Activated CD4-positive, CD25-positive, alpha-beta regulatory T cell (primary cell): ENCODE measurements at places on chromosomes 7 and 10.

- no peak for DNase-seq
Measured at GRCh38 chr7:1483079-1483478, 21.1 kb downstream of the INTS1 start.

- no peak for DNase-seq
Measured at GRCh38 chr7:30180718-30181117, 45.9 kb downstream of the MTURN start.

GRCh38 chr10:106618646-106619045 is 545.9 kb downstream of the SORCS1 start:
- no peak for DNase-seq

DNA sequence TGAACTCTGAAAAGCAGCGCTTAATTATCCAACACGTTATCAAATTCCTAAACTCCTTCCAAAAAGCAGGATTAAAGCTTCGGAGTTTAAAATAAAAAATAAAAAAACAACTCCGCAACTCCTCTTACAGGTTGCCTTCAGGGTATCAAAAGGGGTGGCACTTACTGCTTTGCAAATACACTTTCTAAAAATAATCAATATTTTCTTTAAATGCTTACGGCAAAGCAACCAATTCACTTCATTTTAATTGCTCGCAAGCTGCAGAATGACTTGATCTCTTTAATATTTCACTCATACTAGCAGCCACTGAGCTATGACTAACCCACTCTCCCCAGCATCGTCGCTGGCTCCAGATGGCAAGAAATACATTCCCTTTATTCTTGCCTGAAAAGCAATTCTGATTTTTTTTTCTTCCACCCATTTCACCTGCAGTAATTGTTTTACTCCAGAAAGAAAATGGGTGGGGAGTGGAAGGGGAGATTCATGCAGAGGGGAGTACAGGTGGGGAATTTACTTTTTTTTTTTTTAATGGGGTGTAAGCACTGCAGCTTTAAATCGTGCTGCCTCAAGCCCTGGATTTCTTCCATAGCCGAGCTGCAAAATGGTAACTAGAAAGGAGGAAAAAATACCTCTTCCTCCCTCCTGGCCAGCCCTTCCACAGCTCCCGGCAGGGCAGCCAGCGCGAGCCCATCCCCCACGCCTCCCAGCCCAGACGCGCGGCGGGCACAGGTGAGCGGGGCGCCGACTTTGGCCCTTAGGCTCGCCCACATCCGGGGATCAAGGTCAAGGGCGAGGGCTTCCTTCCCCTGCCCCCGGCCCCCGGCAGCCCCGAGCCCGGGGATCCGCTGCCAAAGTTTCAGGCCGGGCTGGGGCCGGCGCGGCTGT is 54.2 kb upstream of the FHIP2A start:
- DNase-seq = no peak

GRCh38 chr7:139051655-139052054 is 15.8 kb upstream of the ZC3HAV1L start:
- no peak for DNase-seq

DNA sequence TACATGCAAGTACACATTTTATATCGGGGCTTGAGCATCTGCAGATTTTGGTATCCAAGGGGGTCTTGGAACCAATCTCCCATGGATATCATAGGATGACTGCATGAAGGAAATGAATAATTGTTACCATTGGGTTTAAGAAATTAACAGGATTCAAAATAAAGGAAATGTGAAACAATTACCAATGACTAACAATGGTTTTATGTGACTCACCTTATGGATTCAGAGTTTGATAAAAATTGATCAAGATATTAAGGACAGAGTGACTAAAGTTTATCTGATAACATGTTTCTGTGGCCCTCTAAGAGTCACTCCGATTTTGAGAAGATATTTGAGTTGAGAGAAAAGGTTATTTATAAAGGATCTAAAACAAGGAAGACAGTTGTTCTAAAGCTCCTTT is 93.0 kb upstream of the ODAD2 start:
- DNase-seq = no peak

- DNase-seq = no peak
Measured at GRCh38 chr7:13880789-13881188, 108.7 kb downstream of the ETV1 start.

- DNase-seq = no peak
Measured at GRCh38 chr10:77965294-77965693, 38.7 kb upstream of the DLG5 start.

DNA sequence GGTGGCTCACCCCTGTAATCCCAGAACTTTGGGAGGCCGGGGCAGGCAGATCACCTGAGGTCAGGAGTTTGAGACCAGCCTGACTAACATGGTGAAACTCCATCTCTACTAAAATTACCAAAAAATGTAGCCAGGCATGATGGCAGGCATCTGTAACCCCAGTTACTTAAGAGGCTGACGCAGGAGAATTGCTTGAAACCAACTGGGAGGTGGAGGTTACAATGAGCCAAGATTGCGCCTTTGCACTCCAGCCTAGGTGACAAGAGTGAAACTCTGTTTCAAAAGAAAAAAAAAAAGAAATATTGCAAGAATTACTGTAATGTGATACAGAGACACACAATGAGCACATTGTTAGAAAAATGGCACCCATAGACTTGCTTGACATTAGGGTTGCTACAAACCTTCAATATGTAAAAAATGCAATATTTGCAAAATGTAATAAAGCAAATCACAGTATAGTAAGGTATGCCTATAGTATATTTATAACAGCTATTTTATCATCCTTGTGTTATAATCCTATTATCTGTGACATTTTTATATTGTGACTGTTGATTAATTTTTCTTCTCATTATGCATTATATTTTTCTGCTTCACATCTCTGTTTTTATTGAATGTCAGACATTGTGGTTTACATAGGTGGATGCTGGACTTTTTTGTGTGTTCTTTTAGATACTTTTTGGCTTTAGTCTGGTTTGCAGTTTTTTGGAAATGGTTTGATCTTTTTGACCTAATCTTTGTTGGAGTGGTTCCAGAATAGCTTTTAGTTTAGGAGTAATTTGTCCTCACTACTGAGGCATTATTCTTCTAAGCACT is 55.4 kb upstream of the HELLS start:
- DNase-seq = no peak

- DNase-seq = no peak
Measured at GRCh38 chr7:41224063-41224763, 478.7 kb downstream of the INHBA start.

- no peak for DNase-seq
Measured at GRCh38 chr7:132614428-132615318, 38.4 kb upstream of the PLXNA4 start.

GRCh38 chr7:101020444-101020843 is 563 bp downstream of the MUC17 start:
- no peak for DNase-seq

GRCh38 chr7:100682991-100683658 is 9.6 kb downstream of the GNB2 start:
- DNase-seq = no peak

GRCh38 chr7:107690611-107691010 is 30.0 kb downstream of the SLC26A4 start:
- DNase-seq = no peak

GRCh38 chr7:155053002-155053401 is 17.1 kb upstream of the HTR5A start:
- DNase-seq = no peak

- DNase-seq = no peak
Measured at GRCh38 chr7:12196386-12196785, 14.7 kb upstream of the TMEM106B start.

GRCh38 chr7:98256431-98256830 is 4.4 kb upstream of the TECPR1 start:
- no peak for DNase-seq

- DNase-seq = no peak
Measured at GRCh38 chr7:71780282-71780681, 631.9 kb downstream of the CALN1 start.

- no peak for DNase-seq
Measured at GRCh38 chr7:142690554-142691182, 58.6 kb upstream of the PRSS1 start.

- no peak for DNase-seq
Measured at GRCh38 chr10:106535304-106535953, 629.1 kb downstream of the SORCS1 start.

GRCh38 chr10:129497013-129497412 is 30.0 kb downstream of the MGMT start:
- no peak for DNase-seq

GRCh38 chr7:122136639-122137245 is 7.3 kb downstream of the AASS start:
- DNase-seq = no peak
